Activated T-cell treated with anti-CD3 and anti-CD28 coated beads, Interleukin-2, amount 50 U/mL, for 1 hour (primary cell): ENCODE measurements at places on chromosomes 2 and 18.
A peak's percentile ranks its signal among the peaks of the same experiment; 100 is the strongest.

- no peak for DNase-seq
Measured at GRCh38 chr2:172439911-172440310, 12.5 kb downstream of the ITGA6 start.

- no peak for DNase-seq
Measured at GRCh38 chr2:200913654-200914053, 24.5 kb downstream of the NIF3L1 start.

GRCh38 chr2:210662560-210662959, 106.2 kb downstream of the CPS1 start:
- no peak for DNase-seq

DNA sequence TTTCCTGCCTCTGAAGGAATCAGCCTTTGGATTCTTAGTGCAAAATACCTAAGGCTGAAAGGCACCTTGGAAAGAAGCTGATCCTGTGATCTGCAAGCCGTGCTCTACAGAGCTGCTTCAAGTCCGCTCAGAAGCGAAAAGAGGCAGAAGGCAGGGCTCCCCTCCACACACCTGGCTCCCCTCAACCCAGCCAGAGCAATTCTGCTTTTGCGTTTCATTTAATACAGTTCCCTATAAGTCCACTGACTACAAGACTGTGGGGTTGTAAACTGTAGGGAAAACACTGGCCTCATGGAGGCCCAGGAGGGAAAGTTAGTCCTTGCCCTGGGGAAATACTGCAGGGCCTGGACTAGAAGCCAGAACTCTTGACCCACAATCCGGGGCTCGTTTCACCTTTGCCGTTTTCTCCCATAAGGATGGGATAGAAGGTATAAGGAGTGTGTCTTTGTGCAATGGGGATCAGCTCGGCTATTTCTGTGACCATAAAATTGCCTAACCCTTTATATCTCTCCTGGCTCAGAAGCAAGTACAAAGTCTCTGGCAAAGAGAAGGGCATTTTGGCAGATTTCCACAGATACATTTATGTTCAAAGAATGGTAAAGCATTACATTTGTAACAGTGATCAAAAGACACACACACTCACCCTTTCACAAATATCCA, 95.8 kb upstream of the TEX51 start:
- DNase-seq = no peak

DNA sequence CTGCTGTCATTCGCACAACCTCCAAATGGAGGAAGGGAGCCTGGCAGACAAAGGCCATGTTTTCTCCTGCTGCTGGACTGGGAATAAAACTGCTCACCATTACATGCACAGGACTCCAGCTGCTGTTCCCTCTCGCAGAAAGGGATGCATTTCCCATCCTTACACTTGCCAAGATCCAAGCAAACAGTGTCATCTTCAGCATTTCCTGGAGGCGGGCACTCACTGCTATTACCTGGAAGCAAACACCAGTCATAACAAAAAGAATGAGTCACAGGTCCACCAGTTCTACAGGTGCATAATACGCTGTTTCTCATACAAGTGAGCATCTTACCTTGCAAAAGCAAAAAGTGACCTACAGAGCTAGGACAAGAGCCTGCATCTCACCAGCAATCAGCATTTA, 22.7 kb downstream of the IAH1 start:
- DNase-seq = no peak

GRCh38 chr2:21480162-21480561, 356.4 kb downstream of the TDRD15 start:
- no peak for DNase-seq

DNA sequence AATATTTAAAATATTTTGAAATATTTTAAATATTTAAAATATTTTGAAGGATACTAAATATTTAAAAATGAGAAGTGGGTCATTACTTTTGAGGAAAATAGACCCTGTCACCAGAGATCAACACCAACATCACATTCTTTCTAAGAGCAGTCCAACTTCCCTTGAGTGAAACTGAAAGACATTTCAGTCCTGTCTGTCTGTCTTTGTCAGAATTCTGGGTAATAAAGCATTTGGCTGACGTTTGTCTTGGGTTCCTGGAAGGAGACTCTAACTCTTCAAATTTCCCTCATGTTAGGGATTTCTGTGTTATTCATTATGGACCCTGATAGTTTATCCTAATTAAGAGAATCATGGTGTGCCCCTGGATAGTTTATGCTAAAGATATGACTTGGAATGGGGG, 32.8 kb downstream of the TTC21B start:
- no peak for DNase-seq

- DNase-seq = no peak
Measured at GRCh38 chr2:72263776-72264060, 116.1 kb upstream of the CYP26B1 start.

- no peak for DNase-seq
Measured at GRCh38 chr2:205990104-205990503, 95.9 kb downstream of the INO80D start.

GRCh38 chr2:6053743-6054142, 361.6 kb downstream of the SOX11 start:
- DNase-seq = no peak

GRCh38 chr2:18795906-18796305, 206.5 kb upstream of the NT5C1B start:
- DNase-seq = no peak

GRCh38 chr2:112698834-112699515, 21.8 kb upstream of the NT5DC4 start:
- no peak for DNase-seq

- no peak for DNase-seq
Measured at GRCh38 chr18:78682716-78683115, 296.9 kb upstream of the SALL3 start.

GRCh38 chr18:2547477-2548087, 23.7 kb downstream of the METTL4 start:
- DNase-seq = no peak

- DNase-seq = no peak
Measured at GRCh38 chr2:29353403-29353991, 238.3 kb downstream of the CLIP4 start.

GRCh38 chr2:205481861-205482260, 200.4 kb upstream of the NRP2 start:
- DNase-seq = no peak

GRCh38 chr2:162063899-162064298, 10.1 kb downstream of the DPP4 start:
- no peak for DNase-seq

- no peak for DNase-seq
Measured at GRCh38 chr2:237341872-237342271, 72.1 kb downstream of the COL6A3 start.

DNA sequence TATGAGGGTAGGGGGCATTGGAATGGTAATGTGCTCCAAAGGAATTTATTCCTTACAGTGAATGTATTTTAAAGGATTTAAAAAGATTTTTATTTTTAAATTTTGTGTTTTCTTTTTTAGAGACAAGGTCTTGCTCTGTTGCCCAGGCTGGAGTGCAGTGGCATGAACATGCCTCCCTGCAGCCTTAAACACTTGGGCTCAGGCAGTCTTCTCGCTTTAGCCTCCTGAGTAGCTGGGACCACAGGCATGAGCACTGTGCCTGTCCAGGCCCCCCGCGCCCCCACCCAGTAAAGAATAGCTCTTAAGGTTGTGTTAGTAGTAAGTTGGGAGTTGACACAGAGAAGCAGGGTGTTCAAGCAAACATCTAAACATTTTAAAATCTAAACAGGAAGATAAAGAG, 36.6 kb downstream of the PHLPP1 start:
- DNase-seq = no peak

DNA sequence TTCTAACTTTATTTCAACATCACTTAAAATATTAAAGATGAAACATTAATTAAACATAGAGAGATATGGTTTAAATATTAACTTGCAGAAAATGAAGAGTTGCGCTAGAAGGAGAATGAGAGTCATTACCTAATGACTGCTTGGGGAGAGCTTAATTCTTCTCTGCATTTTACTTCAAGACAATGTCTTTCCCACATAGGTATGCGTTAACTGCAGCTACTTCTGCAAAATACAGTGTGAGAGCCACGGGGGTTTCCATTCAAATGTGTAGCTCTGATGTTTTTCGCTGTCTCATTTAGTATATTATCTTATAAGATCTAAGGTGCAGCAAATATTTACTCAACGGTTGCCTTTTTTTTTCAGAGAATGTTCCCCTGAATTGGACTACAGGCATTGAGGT, 126.7 kb downstream of the TMX3 start:
- DNase-seq = no peak

DNA sequence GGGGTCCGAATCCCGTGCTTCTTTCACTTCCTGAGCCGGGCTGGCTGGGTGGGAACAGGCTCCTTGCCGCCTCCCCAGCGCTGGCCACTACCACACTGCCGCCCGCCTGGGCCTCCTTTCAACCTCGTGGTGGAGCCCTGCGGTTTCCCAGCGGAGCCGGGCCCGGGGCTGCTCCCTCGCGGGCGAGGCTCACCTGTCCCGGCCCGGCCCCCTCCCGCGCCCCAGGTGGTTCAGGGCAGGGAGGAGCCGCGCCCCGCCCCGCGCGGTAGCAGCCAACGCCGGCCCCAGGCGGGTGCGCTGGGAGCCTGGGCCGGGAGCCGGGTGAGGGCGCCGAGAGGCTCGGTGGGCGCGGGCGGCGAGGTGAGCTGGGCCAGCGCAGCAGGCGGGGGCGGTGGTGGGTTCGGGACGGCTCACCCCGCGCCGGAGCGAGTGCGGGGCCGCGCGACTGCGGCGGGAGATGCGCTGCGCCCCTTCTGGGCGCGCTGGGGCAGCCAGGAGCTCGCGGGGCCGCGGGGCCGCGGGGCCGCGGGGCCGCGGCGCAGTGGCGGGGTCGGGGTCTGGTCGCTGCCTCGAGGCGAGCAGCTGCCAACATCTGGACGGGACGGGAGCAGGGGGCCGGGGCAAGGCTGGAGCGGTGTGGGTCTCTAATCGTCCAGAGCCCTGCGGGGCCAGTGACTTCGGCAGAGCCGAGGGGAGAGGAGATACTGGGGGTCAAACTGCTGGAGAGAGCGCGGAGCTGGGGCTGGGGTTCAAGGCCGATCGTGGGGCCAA, at the start of gene LYPD6B:
LYPD6B (plus strand) TSS at position 258 of the 771 bp plus-strand sequence. CDS start 92,250 bp downstream, outside the sequence.
- no peak for DNase-seq

GRCh38 chr2:142217804-142218203, 87.0 kb upstream of the LRP1B start:
- no peak for DNase-seq

GRCh38 chr18:58615140-58616132, 13.5 kb downstream of the ALPK2 start:
- peak; percentile 25 for DNase-seq
